ENCODE measurements at places on chromosomes 13 and 19.

- DNase-seq = no peak
Measured at GRCh38 chr19:49559928-49560327, 20.4 kb downstream of the NOSIP start.

DNA sequence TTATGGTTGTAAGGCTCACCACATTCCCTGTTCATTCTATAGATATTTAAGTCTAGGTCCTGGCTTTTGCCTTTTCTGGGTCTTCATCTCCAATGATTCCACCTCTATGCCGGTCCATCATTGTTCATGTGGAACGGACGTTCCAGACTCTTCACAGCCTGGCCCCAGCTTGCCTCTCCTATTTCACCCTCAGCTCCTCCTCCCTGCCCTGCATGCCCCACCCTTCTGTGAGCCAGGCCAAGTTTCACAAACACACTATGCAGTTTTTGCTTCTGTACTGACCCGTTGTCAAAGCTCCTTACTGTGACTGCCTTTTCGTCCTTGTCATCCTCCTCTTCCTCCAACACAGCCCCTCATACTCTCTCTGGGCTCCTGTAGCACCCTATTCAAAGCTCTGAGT is 31.3 kb downstream of the TEX26 start:
- DNase-seq = peak; percentile 32

DNA sequence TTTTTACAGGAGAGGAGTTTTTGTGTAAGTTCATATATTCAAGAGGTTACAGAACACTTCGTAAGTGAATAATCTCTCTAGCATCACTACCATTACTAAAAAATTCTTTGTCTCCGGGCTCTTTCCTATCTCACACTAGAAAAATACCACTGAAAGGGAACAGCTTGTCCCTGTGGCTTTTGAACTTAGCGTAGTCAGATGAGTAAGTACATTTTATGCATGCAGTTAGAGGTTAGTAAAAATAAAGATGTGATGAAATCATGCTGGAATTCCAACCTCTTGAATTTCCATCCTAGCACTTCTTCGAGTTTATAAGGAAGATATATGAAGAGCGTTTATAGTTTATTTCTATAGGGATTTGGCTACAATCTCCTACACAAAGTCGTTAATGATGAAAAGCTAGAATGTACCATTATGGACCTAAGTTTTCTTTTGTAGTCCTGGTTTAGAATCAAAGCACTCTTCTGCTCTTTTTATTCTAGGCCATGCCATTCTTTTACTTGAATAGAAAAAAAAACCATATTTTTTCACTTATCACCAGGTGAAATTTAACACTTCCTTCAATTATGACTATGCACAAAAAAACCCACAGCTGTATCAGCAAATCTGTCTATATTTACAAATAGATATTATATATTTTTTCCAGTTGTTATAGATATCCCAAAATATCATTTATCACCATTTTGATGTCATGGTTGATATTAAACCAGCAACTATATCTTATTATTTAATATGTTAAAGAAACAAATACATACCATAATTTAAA is 139.9 kb upstream of the PCDH9 start:
- peak; percentile 88 for DNase-seq

DNA sequence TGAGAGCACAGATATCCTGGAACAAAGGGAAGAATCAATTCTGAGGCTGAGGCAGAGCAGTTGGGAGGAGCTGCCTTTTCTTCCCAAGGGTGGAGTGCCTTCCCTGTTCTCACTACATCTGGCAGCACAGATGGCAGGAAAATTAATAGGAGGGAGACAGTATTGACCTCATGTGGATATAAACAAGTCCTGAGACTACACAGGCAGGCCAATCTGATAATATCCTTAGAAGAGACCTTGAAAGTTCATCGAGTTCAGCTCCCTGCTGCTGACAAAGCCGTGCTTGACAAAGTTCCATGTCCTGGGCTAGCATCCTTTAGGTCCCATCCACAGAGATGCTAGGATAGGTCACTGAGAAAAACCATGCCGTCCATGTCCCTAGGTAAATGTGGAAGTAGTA is 1451.5 kb downstream of the EFNB2 start:
- no peak for DNase-seq

- DNase-seq = no peak
Measured at GRCh38 chr19:17160908-17161307, 54.2 kb upstream of the USE1 start.
